ENCODE measurements at places on chromosomes 5 and 9. TPM values are rescaled to one million over a fixed set of nuclear protein-coding genes. Genes with fewer than 3 reads are reported as not detected.

HAVCR2 gene
- 0.64 TPM for total RNA-seq

HARS2 gene
- total RNA-seq, result 23.3 TPM

SCGB3A1 gene
- total RNA-seq, result 1.5 TPM

NTRK2 gene
- total RNA-seq, result not detected

NDUFS6 gene
- 36.8 TPM for total RNA-seq

GPR151 gene
- total RNA-seq, result not detected

All from dermis microvascular lymphatic vessel endothelial cell (primary cell).